ENCODE measurements at places on chromosomes 3 and 15.

- DNase-seq = no peak
Observed at GRCh38 chr3:80855482-80855881, 906.0 kb downstream of the GBE1 start.

DNA sequence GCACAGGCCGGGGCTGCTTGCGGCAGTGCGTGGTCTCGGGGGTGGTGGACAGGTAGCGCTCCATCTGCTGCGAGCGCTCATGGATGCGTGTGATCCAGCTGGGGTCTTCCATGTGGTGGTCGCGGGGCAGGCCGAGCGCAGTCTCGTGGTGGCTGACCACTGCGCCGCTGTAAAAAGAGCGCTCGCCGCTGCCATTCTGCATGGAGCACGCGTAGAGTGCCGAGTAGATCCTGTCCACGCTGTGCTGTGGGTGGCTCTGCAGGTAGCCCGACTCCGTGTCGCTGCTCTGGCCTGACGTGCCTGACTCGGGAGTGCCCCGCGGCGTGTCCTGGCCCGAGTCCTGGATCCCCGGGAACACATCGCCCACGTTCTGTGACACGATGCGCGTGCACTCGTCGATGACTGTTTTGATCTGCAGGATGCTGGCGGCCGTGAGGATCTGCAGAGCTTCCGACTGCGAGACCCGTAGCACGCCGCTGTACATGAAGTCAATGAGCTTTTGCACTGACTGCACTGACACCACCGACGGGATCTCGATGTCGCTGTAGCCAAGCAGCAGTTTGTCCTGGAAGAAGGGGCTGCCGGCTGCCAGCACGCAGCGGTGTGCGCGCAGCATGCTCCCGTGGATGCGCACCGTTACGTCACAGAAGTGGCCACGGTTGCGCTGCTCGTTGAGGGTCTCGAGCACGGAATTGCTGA lies 57.4 kb downstream of the TIGIT start:
- DNase-seq = no peak

DNA sequence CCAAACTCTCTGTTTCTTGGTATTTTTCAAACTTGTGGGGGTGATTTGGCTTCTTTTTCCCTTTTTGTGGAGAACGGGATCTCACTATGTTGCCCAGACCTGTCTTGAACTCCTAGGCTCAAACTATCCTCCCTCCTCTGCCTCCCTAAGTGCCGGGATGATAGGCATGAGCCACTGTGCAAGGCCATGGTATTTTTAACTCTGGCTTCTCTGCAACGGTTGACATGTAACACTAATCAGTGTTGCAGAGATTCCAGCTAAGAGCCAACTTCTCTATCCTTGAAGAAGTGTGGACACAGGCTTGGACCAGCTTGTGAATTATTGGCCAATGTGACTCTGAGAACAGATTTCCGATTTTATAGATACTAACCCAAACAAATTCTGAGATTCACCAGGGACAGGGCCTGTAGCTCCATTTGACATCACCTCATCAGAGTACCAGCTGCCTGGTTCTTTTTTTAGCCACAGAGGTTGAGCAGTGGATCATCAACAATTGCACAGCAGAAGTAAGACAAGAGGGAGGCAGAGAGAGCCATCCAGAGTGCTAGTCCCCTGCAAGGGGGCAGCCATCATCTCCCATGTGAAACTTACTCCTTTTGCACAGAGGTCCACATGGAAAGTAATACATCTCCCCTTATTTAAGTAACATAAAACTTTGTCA lies 98.1 kb upstream of the SYNPR start:
- no peak for DNase-seq

DNA sequence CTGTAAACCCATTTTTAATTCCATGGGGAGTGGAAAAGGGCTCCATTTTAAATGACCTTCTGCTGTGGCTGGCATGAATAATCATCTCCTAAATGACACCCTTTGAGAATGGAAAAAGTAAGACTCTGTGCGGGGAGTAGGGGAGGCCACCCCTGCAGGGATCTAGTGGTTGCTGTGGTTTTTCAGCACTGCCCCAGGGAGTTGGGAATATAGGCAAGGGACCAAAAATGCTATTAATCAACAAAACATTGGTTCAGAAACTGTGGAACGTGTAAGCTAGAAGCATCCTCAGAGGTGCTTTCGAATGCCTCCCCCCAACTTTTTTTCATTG lies 30.1 kb upstream of the ADAMTS7 start:
- no peak for DNase-seq

- DNase-seq = no peak
Observed at GRCh38 chr15:40702077-40702476, 7.1 kb downstream of the RAD51 start.

- DNase-seq = no peak
Observed at GRCh38 chr3:193660698-193661411, 67.8 kb downstream of the OPA1 start.

DNA sequence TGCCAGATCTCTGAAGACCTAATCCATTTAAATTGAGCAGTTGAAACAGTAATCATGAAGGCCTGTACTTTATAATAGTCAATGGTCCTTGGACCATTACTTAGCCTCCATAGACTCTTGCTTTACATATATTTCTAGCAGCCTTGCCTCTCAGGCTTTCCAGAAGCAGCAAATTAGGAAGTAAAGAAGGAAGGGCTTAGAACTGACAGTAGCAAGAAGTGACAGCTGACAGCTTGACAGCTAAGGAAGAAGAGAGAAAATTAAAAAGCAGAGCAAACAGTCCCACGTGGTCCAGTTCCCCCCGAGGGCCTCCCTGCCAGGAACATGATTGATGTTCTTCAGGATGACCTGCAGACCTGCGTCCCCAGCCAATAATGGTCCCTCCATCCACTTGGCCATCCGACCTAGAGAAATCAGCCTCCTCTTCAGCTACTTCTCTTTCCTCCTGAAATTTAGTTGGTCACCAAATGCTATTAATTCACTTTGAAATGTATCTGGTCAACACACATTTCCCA lies 15.0 kb upstream of the PSMD6 start:
- DNase-seq = no peak

- no peak for DNase-seq
Observed at GRCh38 chr15:100926971-100927756, 8.0 kb downstream of the LRRK1 start.

DNA sequence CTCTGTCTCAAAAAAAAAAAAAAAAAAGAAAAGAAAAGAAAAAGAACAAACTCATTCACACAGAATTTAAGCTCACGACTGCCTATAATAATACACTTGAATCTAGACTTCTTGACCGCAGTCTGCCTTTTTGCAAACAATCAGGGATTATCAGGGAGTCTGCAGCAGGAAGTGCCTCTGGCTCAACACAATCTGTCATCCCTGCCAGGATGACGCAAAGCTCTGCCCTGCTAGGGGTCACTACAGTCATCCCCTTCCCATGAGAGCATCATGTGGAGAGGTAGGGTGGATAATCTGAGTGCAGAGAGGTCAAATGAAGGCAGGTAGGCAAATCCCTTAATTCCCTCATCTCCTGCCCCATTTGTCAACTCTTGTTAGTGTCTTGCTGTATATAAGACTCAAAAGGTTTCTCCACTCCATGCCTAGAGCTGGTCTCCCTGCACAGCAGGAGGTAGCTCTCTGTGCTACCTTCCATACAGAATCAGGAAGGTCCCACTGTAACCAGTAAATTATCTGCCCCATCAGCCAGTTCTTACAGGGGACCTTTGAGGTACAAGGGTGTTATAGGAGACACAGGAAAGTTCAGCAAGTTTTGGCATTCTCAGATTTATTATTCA lies 4.2 kb downstream of the UBAP1L start:
- DNase-seq = no peak

- DNase-seq = no peak
Observed at GRCh38 chr3:77242371-77242770, 202.5 kb downstream of the ROBO2 start.

DNA sequence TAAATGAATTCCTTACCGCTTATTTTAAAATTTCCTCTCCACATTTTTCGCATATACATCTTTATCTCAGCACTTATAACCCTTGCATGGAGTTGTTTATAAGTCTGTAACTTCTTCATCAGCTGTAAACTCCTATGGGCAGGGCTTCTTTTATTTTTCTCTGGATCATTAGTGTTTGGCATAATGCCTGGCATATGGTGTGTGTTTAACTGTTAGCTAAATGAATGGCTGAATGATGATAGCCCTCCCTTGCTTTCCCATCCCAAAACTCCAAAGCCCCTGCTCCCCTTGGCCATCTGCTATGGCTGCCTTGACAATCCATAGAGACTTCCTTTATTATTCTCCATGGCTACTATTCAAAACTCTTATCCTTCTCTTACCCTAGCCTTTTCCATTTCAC lies 48.1 kb upstream of the SEMA6D start:
- no peak for DNase-seq

Measured in activated T-helper 1 cell treated with anti-CD3 and anti-CD28 coated beads, Interleukin-2, amount 50 U/mL, for 16 hours (primary cell).